PC-9 (cell line): ENCODE measurements at places on chromosomes 5 and 9. TPM values are rescaled to one million over a fixed set of nuclear protein-coding genes. Genes with fewer than 3 reads are reported as not detected.
A peak's percentile ranks its signal among the peaks of the same experiment; 100 is the strongest.

DNA sequence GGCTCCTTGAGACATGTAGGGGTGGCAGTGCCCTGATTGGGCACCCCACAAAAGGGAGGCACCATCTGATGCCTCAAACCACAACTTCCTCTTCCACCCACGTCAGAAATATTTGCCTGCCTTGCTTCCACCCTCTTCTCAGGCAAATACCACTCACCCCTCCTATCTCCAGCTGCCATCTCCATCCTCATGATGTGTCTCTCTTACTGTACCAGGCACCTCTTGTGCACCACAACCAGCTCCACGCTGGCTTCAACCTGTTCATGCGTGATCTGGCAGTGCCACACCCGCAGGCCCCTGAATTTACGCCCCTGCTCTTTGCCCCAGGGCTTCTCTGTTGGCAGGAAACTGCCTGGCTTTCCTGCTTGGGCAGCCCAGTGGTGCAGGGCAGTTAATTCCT lies 87.8 kb upstream of the HSPA9 start:
- no peak for DNase-seq

DNA sequence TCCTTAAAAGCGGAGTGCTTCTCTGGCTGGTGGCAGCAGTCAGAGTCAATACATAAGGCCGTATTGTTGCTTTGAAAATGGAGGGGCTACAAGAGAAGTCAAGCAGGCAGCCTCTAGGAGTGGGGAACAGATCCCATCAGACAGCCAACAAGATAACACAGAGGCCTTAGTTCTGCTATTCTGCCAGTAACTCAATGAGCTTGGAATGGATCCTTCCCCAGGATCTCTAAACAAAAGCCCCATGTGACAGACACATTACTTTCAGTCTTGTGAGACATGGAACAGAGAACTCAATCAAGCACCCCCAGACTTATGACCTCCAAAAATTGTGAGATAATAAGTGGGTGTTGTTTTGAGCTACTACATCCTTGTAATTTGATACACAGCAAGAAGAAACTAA lies 158.6 kb downstream of the RFX3 start:
- DNase-seq: no peak

Gene TEK
- not detected in 2 replicates for total RNA-seq

Gene KCNN2
- total RNA-seq: not detected in 2 replicates

GRCh38 chr5:91495699-91496098 lies 112.6 kb upstream of the ARRDC3 start:
- no peak for DNase-seq

Gene OR1Q1
- total RNA-seq: not detected in 2 replicates

Gene CCDC180
- total RNA-seq: 2.3 and 4.0 TPM in 2 replicates

Gene BSPRY
- 28.8 and 29.3 TPM in 2 replicates for total RNA-seq

DNA sequence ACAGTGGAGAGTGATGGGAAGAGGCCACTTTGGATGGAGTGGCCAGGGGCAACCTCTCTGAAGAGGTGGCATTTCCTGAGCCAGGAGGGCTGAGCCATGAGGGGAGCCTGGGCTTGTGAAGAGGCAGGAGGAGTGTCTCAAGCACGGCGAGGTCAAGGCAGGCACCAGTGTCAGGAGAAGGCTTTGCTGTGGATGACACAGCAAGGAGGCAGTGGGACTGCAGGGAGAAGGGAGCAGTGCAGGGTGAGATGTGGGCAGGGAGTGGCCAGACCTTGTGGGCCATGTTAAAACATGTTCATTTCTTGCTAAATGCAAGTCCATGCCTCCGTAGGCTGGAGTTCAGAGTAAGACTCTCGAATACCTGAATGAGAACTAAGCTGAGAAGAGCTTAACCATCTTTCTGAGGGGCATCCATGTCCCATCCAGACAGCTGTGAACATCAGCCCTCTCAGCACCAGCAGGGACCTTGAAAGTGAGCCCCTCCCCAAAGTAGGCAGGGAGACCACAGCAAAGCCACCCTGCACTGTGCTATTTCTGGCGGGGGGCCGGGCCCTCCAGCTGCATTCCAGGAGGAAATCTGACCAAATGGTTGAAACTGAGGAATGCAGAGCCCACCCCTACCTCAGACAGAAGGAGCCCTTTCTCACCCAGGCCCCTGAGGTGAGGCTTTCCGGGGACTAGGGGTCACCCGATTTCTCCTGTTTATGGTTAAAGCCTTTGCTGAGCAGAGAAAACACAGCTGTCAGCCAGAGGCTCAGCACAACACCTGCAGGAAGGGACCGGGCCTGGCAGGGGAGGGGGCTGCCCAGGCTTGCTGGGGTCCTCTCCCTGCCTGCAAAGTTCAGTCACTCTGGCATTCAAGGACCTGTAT lies 16.1 kb upstream of the ARSI start:
- DNase-seq: no peak

Gene GLIPR2
- 3.9 and 7.7 TPM in 2 replicates for total RNA-seq

DNA sequence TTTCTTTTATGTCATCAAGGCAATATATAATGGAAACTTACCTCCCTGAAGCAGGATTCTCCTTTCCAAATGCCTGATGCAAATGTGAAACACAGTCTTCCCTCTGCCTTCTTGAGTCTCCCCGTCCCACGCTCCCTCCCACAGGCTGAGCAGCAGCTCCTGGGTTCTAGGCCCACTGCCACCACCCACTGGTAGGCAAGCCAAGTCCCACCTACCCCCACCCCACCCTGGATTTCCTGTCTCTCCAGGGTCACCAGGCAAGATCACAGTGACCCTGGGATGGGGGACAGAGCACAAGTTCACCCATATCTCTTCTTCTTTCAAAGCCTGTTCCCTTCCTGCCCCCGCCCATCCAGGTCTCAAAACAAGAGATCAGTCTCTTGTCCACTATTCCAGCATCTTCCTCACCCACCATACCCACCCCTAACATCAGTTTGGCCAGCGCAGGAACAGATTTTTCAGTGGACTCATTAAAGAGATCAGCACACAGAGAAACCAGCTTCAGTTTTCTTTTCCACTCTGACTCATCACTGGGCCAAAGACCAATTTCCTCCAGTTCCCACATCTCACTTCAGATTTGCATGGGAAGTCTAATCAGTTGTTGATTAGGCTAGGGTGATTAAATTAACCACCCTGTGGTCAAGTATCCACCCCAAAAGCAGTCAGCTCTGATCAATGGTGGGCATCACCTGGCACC lies 151.5 kb downstream of the ACTL7B start:
- DNase-seq: no peak

GRCh38 chr5:5826911-5827310 lies 404.4 kb downstream of the ICE1 start:
- DNase-seq: peak; percentile 85

DNA sequence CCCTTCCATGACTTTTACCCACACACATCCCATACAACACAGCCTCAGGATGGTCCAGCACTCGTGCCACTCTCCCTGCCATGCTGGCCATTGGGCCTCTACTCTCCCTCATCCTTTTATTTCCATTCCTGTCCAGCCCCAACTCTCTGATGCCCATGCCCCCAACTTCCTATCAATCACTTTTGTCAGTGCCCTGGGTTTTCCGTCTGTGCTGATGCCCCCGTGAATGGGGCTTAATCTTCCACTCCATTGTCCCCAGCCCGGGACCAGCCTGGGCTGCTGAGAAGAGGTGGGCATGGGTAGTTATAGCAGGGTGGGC lies 12.6 kb upstream of the ACSL6 start:
- no peak for DNase-seq

Gene PIP5KL1
- total RNA-seq: 21.9 and 22.5 TPM in 2 replicates

- DNase-seq: no peak
These were observed 184.9 kb upstream of the NFIB start for GRCh38 chr9:14498824-14499223.

Gene ZNF474
- not detected in 2 replicates for total RNA-seq

Gene FCN2
- total RNA-seq: not detected in 2 replicates

DNA sequence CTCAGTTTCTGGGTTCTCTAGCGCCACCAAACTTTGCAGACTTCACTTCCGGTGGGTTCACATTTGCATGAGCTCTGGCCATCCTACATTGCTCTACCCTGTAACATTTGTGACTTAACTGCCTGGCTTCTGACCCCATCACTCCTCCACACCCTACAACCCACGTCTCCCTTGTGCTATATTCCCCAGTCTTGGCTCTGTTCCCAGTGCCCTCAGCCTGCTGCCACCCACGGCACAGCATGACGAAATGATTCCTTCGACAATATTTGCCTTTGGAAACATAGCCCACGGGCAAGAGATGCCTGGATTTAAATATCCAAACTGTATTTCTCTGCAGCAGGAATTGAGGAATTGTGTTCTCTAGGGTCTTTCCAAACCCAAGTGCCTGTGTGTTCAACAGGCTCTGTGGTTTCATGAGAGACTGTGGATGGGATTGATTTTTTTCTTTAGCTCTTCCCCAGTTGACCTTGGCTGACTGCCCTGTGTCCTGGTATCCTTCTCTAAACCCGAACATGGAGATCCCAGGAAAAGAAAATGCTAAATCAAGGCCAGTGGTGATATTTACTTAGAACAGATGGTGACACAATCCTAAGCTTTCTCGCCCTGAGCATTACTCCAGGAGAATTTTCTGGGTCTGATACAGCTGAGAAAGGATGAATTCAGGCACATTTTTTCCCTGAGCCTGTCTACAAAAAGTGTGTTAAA lies 44.4 kb upstream of the GRIA1 start:
- DNase-seq: no peak
